ENCODE measurements at places on chromosomes 13 and 19. TPM values are rescaled to one million over a fixed set of nuclear protein-coding genes. Genes with fewer than 3 reads are reported as not detected.
A peak's percentile ranks its signal among the peaks of the same experiment; 100 is the strongest.

The C19orf73 gene
- total RNA-seq, result 0.35 TPM

The ZIC2 gene
- not detected for total RNA-seq

The ZNF730 gene
- 3.5 TPM for total RNA-seq

The LATS2 gene
- total RNA-seq, result 7.3 TPM

The CGB2 gene
- total RNA-seq, result not detected

The ZNF490 gene
- total RNA-seq, result 4.8 TPM

- peak; percentile 43 for DNase-seq
- H3K4me3 ChIP-seq, result no peak overlapping the region
- no peaks in the 10 kb centered on the region for H3K36me3 ChIP-seq
- H3K4me1 ChIP-seq, result peaks cover 45% of the 10 kb centered on the region
- no peak overlapping the region for H3K27ac ChIP-seq
- H3K27me3 ChIP-seq, result peaks cover 17% of the 10 kb centered on the region
These were observed 44.0 kb downstream of the C13orf46 start for GRCh38 chr13:113929628-113930615.

DNA sequence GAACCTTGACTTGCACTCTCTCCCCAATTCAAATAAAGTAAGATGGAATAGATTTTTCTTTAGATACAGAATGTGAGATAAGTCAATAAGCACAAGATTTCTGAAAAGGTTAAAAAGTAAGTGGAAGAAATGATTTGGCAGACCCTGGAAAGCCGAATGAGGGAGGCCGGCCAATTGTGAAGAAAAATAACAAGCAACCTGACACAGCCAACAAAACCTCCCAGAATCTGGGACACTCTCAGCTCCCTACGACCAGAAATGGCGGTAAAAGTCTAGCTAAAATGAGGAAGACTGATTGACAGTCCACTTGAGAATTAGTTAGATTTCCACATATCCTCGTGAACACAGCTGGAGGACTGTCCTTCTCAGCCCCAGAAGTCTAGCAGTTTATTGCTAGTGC is 85.4 kb downstream of the KLF12 start:
- H3K4me1 ChIP-seq, result peaks cover 12% of the 10 kb centered on the region
- no peak overlapping the region for H3K4me3 ChIP-seq
- H3K36me3 ChIP-seq, result no peaks in the 10 kb centered on the region
- peak; percentile 77 for DNase-seq
- peak overlapping the region; percentile 86 for H3K27ac ChIP-seq
- H3K27me3 ChIP-seq, result no peaks in the 10 kb centered on the region

- H3K36me3 ChIP-seq, result peaks cover 4% of the 10 kb centered on the region
- no peak overlapping the region for H3K27ac ChIP-seq
- peaks cover 17% of the 10 kb centered on the region for H3K4me1 ChIP-seq
- no peak overlapping the region for H3K4me3 ChIP-seq
- DNase-seq, result peak; percentile 49
- H3K27me3 ChIP-seq, result no peaks in the 10 kb centered on the region
These were observed 60.9 kb downstream of the STARD13 start for GRCh38 chr13:33224686-33225085.

DNA sequence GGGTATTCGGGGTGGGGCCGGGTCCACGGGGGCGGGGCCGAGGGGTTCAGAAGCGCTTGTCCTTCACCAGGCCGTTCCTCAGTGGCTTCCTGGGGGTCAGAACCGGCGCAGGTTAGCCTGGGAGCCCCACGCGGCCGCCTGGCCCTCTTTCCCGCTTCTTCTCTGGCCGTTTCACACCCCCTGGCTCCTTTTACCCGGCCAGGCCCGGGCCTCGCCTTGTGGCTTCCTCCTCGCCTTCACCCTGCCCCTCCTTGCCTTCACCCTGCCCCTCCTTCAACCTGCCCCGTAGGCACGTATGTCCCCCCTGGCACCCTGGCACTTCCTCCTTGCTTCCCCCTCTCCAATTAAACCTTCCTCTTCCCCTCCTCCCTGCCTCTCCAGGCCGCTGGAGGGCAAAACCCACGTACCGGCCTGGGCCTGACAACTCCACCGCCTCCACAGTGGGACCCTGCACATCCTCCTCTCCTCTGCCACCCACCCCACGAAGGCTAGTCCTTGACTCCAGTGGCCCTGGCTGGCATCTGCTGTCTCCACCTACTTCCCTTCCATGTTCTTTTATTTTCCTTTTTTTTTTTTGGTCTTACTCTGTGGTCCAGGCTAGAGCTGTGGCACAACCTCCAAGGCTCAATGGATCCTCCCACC is 25.3 kb downstream of the CERS1 start:
- H3K4me1 ChIP-seq, result peaks cover 20% of the 10 kb centered on the region
- H3K27ac ChIP-seq, result no peak overlapping the region
- no peak overlapping the region for H3K4me3 ChIP-seq
- peaks cover 25% of the 10 kb centered on the region for H3K27me3 ChIP-seq
- DNase-seq, result no peak
- peaks cover 37% of the 10 kb centered on the region for H3K36me3 ChIP-seq

GRCh38 chr19:32038021-32038920 is 307.1 kb upstream of the ZNF507 start:
- no peaks in the 10 kb centered on the region for H3K36me3 ChIP-seq
- no peak overlapping the region for H3K27ac ChIP-seq
- H3K27me3 ChIP-seq, result peaks cover 12% of the 10 kb centered on the region
- peaks cover 3% of the 10 kb centered on the region for H3K4me1 ChIP-seq
- H3K4me3 ChIP-seq, result no peak overlapping the region

- no peaks in the 10 kb centered on the region for H3K36me3 ChIP-seq
- H3K27me3 ChIP-seq, result no peaks in the 10 kb centered on the region
- no peak for DNase-seq
- H3K27ac ChIP-seq, result no peak overlapping the region
These were observed 265.6 kb downstream of the TDRD3 start for GRCh38 chr13:60662595-60662994.

DNA sequence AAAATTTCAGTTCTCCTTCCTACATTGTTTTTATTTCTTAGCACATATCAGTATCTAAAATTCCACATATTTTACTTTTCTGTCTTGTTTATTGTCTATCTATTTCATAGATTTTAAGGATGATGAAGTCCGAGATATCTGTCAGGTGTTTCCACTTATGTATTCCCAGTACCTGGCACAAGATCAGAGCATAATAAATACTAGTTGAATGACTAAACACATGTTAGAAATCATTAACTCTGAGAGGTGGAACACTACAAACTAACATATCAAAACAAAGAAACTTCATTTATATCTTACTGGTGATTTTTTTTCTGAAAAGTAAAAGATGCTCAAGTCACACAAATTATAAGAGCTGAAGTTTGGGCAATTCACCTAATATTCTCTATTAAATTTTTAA is 1208.3 kb downstream of the PCDH9 start:
- H3K27me3 ChIP-seq, result no peaks in the 10 kb centered on the region
- H3K36me3 ChIP-seq, result no peaks in the 10 kb centered on the region
- H3K27ac ChIP-seq, result no peak overlapping the region
- H3K4me3 ChIP-seq, result no peak overlapping the region
- no peak for DNase-seq
- H3K4me1 ChIP-seq, result no peaks in the 10 kb centered on the region

GRCh38 chr19:32223106-32223505 is 122.3 kb upstream of the ZNF507 start:
- H3K4me3 ChIP-seq, result no peak overlapping the region
- DNase-seq, result no peak
- peaks cover 14% of the 10 kb centered on the region for H3K27me3 ChIP-seq
- H3K4me1 ChIP-seq, result peaks cover 6% of the 10 kb centered on the region
- no peak overlapping the region for H3K27ac ChIP-seq
- H3K36me3 ChIP-seq, result no peaks in the 10 kb centered on the region

- H3K27me3 ChIP-seq, result no peaks in the 10 kb centered on the region
- H3K4me1 ChIP-seq, result peaks cover 32% of the 10 kb centered on the region
- no peak overlapping the region for H3K4me3 ChIP-seq
- H3K27ac ChIP-seq, result peak overlapping the region; percentile 25
- DNase-seq, result peak; percentile 46
These were observed 374.5 kb downstream of the KCNRG start for GRCh38 chr13:50389726-50390125.

GRCh38 chr19:51503286-51503817 is 1.8 kb upstream of the SIGLEC12 start:
- DNase-seq, result peak; percentile 25
- H3K4me1 ChIP-seq, result no peaks in the 10 kb centered on the region
- H3K36me3 ChIP-seq, result no peaks in the 10 kb centered on the region
- no peak overlapping the region for H3K27ac ChIP-seq
- H3K27me3 ChIP-seq, result no peaks in the 10 kb centered on the region

- no peak overlapping the region for H3K4me3 ChIP-seq
- peak; percentile 83 for DNase-seq
- H3K27me3 ChIP-seq, result no peaks in the 10 kb centered on the region
- peak overlapping the region; percentile 10 for H3K27ac ChIP-seq
- H3K4me1 ChIP-seq, result peaks cover 2% of the 10 kb centered on the region
- no peaks in the 10 kb centered on the region for H3K36me3 ChIP-seq
These were observed 570.9 kb downstream of the PCDH9 start for GRCh38 chr13:66659286-66659685.

GRCh38 chr19:41323023-41323422 is 13.1 kb downstream of the CCDC97 start:
- peak overlapping the region; percentile 20 for H3K27ac ChIP-seq
- H3K4me3 ChIP-seq, result no peak overlapping the region
- H3K27me3 ChIP-seq, result peaks cover 8% of the 10 kb centered on the region
- H3K4me1 ChIP-seq, result peaks cover 60% of the 10 kb centered on the region
- H3K36me3 ChIP-seq, result peaks cover 59% of the 10 kb centered on the region
- no peak for DNase-seq

DNA sequence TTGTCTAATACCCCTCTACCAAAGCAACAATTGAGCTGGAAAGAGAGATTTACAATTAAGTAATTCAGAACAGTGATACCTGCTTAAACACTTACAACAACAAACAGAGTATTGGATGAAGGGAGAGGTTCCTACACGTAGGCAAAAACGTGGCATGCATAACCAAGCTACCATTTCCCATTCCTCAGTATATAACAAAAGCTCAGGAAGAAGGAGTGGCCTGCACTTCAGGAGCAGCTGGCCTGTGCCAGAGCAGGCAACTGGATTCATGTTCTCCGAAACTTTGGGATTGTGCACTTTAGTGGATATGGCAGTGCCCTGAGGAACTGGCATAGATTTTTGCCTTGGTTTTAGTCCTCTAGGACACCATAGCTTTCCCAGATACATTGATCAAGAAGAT is 630.2 kb upstream of the PCDH9 start:
- DNase-seq, result no peak
- H3K36me3 ChIP-seq, result no peaks in the 10 kb centered on the region
- no peak overlapping the region for H3K27ac ChIP-seq
- H3K27me3 ChIP-seq, result no peaks in the 10 kb centered on the region

GRCh38 chr19:4436231-4436630 is 21.4 kb downstream of the UBXN6 start:
- H3K27me3 ChIP-seq, result no peaks in the 10 kb centered on the region
- DNase-seq, result no peak
- H3K4me1 ChIP-seq, result peaks cover 22% of the 10 kb centered on the region

DNA sequence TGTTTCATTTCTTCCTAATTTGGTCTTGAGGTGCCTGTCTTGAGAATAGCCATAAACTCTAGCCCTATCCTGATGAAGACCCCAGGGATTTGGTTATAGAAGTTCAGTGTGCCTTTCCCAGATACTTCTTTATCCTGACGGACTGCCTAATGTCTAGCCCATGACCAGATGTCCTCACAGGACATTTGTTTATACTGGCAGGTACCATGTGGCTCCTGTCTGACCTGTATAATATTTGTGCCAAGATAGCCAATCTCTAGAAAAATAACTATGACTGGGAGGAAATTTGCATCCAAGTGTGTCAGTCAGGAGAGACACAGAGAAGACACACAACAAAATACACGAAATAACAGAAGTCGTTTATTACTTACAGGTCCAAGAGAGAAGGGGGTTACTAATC is 69.2 kb upstream of the MIR17HG start:
- H3K4me1 ChIP-seq, result no peaks in the 10 kb centered on the region
- H3K27ac ChIP-seq, result no peak overlapping the region
- no peaks in the 10 kb centered on the region for H3K27me3 ChIP-seq
- no peak for DNase-seq

GRCh38 chr19:18329035-18329376 is 6.1 kb upstream of the LSM4 start:
- H3K27me3 ChIP-seq, result no peaks in the 10 kb centered on the region
- H3K4me1 ChIP-seq, result peaks cover 11% of the 10 kb centered on the region
- peak overlapping the region; percentile 18 for H3K4me3 ChIP-seq
- peak overlapping the region; percentile 65 for H3K27ac ChIP-seq
- no peak for DNase-seq
- no peaks in the 10 kb centered on the region for H3K36me3 ChIP-seq

DNA sequence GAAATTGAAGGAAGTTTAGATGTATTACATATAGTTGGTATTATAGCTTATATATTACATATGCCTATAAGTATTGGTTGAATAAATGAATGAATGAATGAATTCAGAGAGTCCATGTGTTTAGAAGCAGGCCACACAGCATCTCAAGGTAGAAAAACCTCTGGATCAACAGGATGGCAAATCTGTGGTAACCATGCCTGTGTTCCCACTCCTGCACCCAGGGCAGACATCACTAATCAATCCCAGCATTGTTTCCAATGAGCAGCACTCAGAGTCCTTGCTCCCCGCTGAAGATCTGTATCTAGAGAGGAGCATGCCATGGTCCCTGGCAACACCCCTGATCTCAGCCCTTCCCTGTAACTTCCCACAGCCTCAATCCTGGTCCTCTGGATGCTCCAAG is 944 bp downstream of the CEACAM19 start:
- H3K27me3 ChIP-seq, result no peaks in the 10 kb centered on the region
- no peak overlapping the region for H3K4me3 ChIP-seq
- DNase-seq, result no peak
- no peak overlapping the region for H3K27ac ChIP-seq

All from muscle of leg (tissue), 16 donors.